Cardiac fibroblast (primary cell): ENCODE measurements at places on chromosomes 7 and 10.
A peak's percentile ranks its signal among the peaks of the same experiment; 100 is the strongest.

DNA sequence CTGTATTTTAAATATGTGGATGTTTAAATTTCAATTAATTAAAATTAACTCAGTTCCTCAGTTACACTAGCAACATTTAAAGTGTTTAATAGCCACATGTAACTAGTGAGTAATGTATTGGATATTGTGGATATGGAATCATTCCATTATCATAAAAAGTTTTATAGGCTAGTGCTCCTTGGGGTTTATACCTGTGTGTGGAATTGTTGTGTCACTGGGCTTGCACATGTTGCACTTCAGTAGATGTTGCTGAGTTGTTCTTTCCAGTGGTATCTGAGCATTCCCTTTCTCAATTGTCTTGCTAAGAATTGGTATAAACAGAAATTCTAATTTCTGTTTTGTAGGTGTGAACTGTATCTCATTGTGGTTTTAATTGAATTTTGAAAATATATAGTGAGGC, 113.0 kb downstream of the ADK start:
- DNase-seq = no peak

GRCh38 chr10:34814223-34814912, 728 bp downstream of the PARD3 start:
- peak; percentile 43 for DNase-seq

DNA sequence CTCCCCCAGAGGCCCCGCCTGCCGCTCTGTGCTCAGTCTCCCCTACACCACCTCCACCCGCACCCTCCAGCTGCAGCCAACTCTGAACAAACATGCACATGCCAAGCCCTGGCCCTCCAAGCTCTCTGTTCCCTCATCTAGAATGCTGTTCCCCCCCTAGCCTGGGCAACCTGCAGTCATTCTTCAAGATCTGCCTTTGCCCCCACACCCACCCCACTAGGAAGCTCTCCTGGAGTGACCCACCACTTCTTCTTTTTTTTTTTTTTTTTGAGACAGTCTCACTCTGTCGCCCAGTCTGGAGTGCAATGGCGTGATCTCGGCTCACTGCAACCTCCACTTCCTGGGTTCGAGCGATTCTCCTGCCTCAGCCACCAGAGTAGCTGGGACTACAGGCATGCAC, 13.7 kb downstream of the MYL10 start:
- no peak for DNase-seq

DNA sequence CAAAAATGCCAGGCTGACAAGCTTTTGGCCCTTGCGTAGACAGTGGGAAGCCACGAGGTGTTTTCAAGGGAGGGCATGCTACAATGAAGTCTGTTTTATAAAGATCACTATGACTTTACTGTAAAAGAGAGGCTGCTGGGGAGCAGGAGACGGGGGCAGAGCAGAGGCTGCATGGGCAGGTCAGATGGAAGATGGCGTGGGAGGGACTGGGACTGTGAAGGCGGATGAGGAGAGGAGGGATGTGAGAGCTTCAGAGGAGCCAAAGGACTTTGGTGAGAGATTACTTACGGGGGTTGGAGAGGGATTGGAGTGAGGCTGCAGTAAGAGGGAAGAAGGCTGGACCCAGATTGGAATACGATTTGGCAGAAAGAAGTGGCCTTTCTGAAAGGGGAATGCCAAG, 86.6 kb upstream of the PCBD1 start:
- no peak for DNase-seq
